ENCODE measurements at places on chromosomes 5 and 9. TPM values are rescaled to one million over a fixed set of nuclear protein-coding genes. Genes with fewer than 3 reads are reported as not detected.

GRCh38 chr9:127450243-127450760 lies 904 bp downstream of the RPL12 start:
- no peak for DNase-seq

The PCDHGA1 gene
- total RNA-seq, result 0.11 TPM

The FOXD4L4 gene
- total RNA-seq, result not detected

DNA sequence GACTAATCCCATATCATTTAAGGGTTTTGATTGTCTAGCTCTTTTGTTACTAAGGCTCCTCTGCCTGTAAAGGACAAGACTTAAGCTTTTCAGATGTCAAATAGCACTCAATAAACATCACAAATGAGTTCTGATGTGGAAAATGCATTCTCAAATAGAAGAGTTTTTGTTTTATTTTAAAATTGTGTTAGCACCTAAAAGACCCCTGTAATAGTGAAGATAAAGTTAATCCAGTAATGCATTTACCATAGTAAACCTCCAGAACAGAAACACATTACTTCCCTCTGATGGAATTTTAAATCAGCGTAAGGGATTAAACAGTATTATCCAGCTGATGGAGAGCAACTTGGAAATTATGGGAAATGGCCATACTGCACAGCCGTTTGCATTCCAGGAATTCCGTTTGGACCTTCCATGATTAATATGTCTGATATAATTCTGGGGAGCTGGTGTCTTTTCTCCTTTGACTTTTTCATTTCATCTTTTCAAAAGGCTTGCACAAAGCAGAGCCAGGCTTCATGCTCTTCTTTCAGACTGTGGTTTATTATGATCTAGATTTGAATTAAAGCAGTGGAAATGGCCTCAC lies 105.6 kb downstream of the PPP2R2B start:
- DNase-seq, result no peak

- peak; percentile 82 for DNase-seq
Measured at GRCh38 chr5:123511648-123512605, at the start of gene CSNK1G3. CSNK1G3 (plus strand) TSS chr5:123512177; CDS start chr5:123545664, 33,487 bp downstream.

The PKD2L2 gene
- not detected for total RNA-seq

- no peak for DNase-seq
Measured at GRCh38 chr5:106648401-106648800, 1022.3 kb downstream of the EFNA5 start.

The PCDHGA8 gene
- not detected for total RNA-seq

The SNAPC3 gene
- 17.1 TPM for total RNA-seq

DNA sequence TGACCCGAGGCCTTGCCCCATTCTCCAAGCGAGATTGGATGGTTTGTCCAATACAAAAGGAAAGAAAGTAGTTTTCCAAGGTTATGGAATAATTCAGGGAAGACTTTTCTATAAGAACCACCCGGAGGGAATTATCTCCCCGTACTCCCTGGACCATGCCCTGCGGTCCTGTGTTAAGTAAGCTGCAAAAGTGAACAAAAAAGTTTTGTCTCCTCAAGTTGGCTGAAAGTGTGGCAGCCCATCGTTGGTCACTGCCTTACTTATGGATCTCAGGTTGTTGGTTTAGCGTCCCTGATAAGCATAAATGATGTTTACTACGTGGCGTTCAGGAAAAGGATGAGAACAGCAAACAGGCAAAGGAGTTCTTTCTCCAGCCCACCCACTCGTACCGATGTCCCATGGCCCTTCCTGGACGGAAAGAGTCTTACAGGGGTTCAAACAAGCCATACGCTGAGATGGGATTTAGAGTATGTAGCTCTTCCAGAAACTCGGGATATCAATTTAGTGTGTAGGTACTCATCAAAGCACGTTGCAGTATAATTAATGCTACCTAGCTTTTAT lies 413 bp upstream of the AUH start:
- DNase-seq, result no peak

GRCh38 chr5:32583582-32584232 lies 1.6 kb upstream of the SUB1 start:
- no peak for DNase-seq

DNA sequence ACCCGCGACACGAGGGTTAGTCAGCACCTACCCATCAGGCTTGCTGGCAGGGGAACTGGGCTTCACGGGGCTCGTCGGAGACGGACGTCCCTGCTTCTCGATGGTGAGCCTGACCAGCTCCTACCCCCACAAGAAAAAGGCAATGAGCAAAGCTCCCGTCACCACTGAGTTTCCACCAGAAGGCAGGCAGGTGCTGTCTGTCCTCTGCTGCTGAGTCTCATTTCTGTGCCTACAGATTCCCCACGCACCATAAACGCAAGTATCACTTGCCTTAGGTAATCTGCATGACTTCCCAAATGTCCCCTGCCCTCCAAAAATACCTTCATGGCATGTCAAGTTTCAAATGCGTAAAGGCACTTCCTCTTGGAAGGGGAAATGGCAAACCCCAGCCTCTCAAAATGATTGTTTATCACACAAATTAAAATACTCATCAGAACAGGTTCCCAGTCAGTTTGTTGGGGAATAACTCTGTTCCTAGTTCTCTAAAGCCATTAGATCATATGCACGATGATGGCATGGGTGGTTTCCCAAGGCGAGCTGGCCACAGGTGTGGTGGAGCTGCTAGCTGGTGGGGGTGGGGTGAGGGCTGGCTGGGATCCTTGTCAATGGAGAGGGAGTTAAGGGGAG lies 85.0 kb downstream of the PRRT1B start:
- no peak for DNase-seq

- DNase-seq, result no peak
Measured at GRCh38 chr5:3220201-3220600, 375.4 kb upstream of the IRX1 start.

GRCh38 chr5:116631147-116631546 lies 56.5 kb upstream of the SEMA6A start:
- DNase-seq, result no peak

GRCh38 chr5:171318026-171318425 lies 9.0 kb downstream of the TLX3 start:
- DNase-seq, result no peak

- no peak for DNase-seq
Measured at GRCh38 chr9:95307538-95307937, 10.0 kb downstream of the FANCC start.

The ST8SIA4 gene
- total RNA-seq, result 27.2 TPM

DNA sequence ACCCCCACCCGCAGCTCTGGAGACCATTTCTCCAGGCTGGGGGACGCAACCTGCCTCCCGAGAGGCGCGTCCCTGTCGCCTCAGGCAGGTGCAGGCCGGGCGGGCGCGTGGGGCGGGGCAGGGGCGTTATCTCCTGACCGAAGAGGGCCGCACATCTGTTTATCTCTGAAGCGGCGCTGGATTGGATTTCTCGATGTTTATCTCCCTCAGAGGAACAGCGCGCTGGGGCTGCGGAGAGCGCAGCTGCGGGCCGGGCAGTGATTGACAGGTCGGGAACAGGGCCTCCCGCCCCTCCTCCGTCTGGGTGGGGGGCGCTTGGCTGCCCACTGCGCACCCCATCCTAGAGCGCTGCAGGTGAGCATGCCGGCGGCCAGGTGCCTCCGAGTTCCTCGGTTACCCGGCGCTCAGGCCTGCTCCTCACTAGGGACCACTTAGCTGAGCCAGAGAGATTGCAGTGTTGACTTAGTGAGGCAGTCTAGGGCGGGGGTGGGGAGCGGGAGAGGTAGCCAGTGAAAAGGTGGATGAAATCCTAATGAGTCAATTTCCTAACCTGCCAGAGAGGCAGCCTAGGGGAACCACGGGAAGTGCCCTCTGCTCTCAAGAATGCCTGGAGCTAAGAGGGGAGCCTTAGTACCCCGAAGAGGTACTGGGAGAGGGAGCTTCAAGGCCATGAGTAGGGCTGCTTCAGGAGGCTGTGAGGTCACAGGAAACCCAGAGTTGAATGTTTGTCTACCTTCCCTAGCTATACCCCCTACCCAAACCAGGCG lies 39.6 kb upstream of the TIFAB start:
- DNase-seq, result no peak

Measured in activated T-cell treated with anti-CD3 and anti-CD28 coated beads, Interleukin-2, amount 50 U/mL, for 4 hours (primary cell).